Kidney tubule cell (primary cell): ENCODE measurements at places on chromosomes 5 and 9.

- DNase-seq = no peak
Measured at GRCh38 chr9:77892171-77892570, 139.4 kb downstream of the GNAQ start.

DNA sequence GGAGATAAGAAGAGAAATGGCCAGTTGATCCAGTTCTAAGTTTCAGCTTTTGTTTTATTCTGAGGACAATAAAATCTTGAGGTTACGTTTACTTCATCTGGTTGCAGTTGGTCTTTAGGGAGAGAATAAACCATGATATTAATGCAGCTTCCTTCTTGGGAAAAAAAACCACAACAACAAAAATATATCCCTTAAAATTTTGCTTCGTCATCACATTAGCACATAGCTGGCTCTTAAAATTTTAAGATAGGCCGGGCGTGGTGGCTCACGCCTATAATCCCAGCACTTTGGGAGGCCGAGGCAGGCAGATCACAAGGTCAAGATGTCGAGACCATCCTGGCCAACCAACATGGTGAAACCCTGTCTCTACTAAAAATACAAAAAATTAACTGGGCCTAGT is 86.4 kb downstream of the EQTN start:
- no peak for DNase-seq

GRCh38 chr5:35971186-35971877 is 19.9 kb downstream of the UGT3A1 start:
- DNase-seq = peak; percentile 66

- no peak for DNase-seq
Measured at GRCh38 chr5:171743436-171744076, 42.1 kb upstream of the SMIM23 start.

GRCh38 chr5:26894719-26895263 is 143.6 kb downstream of the CDH9 start:
- DNase-seq = peak; percentile 1

- peak; percentile 99 for DNase-seq
Measured at GRCh38 chr9:118643118-118643517, 726.1 kb downstream of the BRINP1 start.

DNA sequence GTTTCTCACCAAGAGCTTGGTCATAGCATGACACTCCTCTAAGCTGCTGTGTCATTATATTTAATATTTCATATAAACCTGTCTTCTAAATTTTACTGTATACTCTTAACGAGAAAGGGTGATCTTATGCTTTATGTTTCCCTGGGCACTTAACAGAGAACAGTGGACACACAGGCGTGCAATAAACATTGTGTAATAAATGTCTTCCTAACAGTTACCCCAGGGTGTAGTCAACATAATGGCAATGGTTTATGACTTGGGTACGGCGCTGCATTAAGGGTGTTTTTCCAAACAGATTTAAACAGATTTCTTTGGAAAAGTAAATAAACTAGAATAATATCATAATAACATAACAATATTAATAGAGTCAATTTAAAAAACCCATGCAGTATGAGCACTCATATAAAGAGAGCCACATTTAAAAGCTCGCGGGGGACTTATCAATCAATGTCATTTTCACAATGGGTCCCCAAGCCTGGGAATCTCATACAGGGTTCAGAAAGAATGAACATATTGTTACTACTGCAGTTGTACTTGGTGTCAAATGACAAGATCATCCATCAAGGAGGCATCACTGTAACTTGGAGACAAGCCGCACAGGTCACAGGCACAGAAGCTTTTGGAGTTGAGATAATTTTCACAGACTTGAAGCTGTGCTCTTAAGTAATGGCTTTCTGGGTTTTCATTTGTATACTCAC is 376.4 kb downstream of the CTNND2 start:
- DNase-seq = no peak

DNA sequence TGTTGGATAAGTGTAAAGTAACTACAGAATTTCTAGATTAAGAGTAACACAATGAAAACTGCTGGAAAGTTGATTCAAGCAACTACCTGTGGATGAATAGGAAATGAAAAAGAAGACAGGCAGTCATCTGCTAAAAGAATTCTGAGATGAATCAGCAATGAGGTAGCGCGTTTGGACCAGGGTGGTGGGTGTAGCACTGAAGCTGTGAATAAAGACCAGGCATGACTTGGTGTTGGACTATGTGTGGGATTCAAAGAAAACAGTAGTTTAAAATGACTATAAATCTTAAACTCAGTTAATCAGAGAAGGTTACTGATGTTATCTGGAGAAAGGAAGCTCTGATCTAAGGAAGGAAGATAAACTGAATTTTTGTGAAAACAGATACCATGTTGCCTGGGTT is 159.8 kb downstream of the FBN2 start:
- DNase-seq = peak; percentile 53

DNA sequence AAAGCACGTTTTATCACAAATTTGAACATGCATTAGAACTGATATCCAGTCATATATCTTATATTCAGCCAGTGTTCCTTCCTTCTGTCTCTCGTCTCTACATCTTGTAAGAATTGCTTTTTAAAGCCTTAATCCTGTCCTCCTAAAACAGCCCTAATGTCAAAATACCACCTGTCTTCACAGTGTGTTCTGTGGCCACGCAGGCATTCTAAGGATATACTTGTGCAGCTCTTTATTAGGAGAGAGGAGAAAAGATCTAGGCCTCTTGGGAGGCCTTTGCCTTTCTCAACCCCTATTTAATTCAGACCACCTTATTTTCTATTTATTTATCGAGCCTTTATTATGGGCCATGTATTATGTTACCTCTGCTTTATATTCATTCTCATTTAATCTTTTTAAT is 78.3 kb downstream of the MAN2A1 start:
- no peak for DNase-seq

DNA sequence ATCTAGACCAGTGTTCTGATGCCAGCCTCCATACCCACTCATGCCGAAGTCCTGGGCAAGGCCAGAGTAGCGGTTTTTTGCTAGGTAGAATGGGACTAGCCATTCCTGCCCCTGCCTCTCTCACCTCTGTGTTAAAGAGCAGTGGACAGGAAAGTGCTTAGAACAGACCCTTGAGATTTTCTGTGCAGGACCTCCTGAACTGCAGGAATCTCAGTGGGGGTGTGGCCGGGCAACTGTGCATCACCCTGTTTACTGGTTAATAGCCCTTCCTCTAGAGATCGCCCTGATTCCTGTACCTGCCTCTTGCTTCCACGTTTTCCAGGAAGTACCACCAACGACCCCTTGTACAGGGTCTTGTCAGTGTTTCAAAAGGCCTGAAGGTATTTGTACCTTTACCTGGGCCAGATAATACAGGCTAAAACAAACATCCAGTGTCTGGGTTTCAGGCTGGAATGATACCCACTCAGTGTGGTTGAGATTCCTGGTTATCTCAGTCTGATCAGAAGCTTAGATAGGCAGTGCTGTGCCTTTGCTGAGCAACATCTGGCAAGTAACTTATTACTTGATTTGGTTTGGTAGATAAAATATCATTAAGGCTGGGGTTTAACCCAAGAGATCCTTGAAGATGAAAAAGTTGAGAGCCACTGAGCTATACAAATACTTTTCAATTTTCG is 65.9 kb downstream of the RGS3 start:
- DNase-seq = no peak

GRCh38 chr9:97983589-97984187 is 547 bp downstream of the ANP32B start:
- peak; percentile 46 for DNase-seq

GRCh38 chr5:53323943-53324642 is 156.3 kb upstream of the FST start:
- DNase-seq = peak; percentile 64

- no peak for DNase-seq
Measured at GRCh38 chr5:1012313-1012841, 3.8 kb downstream of the NKD2 start.

- DNase-seq = peak; percentile 56
Measured at GRCh38 chr9:121889990-121890563, 203.0 kb downstream of the TTLL11 start.

- DNase-seq = peak; percentile 80
Measured at GRCh38 chr5:76256116-76256889, 146.8 kb upstream of the IQGAP2 start.

GRCh38 chr9:109428854-109429253 is 69.3 kb downstream of the PTPN3 start:
- no peak for DNase-seq

GRCh38 chr9:129408535-129409215 is 212.2 kb downstream of the C9orf50 start:
- peak; percentile 40 for DNase-seq

- no peak for DNase-seq
Measured at GRCh38 chr9:9901624-9902023, 711.2 kb downstream of the PTPRD start.

- no peak for DNase-seq
Measured at GRCh38 chr9:109040571-109040970, 27.3 kb upstream of the CTNNAL1 start.

DNA sequence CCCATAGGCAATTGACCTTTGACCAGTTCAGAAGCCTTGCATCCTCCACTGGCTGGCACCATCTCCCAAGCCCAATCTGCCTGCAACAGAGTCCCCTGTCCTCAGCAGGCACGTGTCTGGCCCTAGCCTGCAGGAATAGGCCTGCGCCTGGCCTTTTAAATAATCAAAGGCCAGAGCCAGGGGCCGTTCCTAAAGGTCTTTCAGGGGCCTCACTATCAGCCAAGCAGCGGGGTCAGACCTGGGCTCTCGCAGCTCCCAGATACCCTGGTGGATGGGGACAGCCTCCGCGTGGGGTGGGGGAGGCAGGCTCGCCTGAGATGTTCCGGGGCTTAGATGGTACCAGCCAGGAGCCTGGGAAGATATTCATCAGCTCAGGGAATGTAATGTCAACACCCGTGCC is 32.6 kb downstream of the SLC6A3 start:
- DNase-seq = no peak

- DNase-seq = peak; percentile 45
Measured at GRCh38 chr9:133532937-133533668, 1.4 kb upstream of the ADAMTSL2 start.

DNA sequence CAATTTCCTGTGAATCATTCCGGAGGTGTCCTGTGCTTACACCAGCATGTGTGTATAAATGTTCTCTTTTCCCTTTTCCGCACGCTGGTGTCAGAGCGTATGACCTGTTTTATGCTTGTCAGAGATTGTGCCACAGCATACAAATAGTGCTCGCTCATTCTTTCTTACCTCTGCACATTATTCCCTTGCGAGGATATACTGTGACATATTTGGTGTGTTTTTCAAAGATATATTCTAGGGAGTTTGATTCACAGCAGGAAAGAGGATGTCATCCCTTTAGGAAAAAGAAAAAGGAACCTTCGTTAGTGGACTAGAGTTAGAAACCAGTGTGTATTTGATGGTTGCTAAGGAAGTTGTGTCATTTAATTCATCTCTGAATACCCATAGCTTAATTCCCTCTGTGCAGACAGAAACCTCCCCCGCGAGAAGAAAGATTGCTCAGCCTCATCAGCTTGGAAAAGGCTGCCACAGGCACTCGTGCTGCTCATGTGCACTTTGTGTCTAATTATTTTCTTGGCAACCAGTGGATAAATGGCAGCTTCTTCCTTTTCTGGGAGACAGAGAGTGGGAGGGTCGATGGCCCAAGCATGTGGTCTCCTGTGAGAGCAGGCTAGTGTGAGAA is 14.7 kb upstream of the CCIN start:
- DNase-seq = peak; percentile 81

GRCh38 chr5:111415053-111415452 is 97.3 kb downstream of the STARD4 start:
- no peak for DNase-seq

- peak; percentile 85 for DNase-seq
Measured at GRCh38 chr5:72210888-72211678, 103.8 kb downstream of the MAP1B start.

- no peak for DNase-seq
Measured at GRCh38 chr9:127550751-127551150, 61.3 kb upstream of the STXBP1 start.

- DNase-seq = no peak
Measured at GRCh38 chr5:68381060-68381459, 165.5 kb downstream of the PIK3R1 start.

GRCh38 chr5:6831678-6832671 is 118.7 kb downstream of the TENT4A start:
- DNase-seq = no peak

DNA sequence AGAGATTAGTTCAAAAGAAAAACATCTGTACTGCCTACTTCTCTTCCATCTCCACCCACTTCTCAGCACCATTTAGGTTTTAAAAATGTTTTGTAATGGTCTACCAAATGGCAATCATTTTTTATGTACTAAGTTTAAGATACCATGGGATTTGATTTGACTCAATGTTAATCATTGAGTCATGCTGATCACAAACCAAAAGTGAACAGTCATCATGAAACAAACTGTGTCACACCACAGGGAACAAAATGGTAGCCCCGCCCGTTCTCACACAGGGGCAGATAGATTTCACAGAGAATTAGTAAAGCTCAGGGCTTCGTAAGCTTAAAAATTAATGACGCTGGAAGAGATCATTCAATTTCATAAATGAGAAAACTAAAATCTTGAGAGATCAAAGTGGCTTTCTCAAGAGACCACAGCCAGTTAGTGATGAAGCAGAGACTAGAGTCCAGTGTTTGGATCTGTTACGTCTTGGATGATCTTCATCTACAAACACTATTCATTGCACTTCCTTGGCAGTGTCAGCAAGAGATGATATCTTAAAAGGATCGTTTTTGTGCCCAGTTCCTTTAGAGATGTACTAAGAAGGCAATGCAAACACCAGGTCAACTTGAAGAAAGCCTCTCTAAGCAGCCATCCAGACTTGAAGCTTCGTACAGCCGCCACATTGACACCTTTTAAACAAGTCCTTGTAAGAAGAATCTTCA is 33.9 kb upstream of the TRIO start:
- peak; percentile 79 for DNase-seq

- DNase-seq = peak; percentile 22
Measured at GRCh38 chr9:107239474-107239873, 43.6 kb upstream of the RAD23B start.

DNA sequence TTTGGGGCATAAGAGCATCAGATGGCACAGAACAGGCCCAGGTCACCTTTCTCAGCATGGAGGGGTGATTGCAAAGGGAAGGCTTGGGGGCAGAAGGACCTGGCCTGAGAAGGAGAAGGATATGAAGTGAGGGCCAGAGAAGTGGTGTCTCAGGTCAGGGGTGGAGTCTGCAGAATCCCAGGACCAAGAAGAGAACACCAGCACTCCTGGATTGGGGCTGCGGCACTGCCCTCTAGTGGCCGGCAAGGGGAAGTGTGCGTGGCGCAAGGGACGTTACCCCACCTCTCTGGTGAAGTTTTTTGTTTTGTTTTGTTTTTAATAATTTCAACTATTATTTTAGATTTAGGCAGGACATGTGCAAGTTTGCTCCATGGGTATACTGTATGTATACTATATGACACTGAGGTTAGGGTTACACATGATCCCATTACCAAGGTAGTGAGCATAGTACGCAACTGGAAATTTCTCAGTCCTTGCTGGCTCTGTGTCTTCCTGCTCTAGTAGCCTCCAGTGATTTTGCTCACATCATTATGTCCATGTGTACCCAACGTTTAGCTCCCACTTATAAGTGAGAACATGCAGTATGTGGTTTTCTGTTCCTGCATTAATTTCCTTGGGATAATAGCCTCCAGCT is 1548.6 kb downstream of the EFNA5 start:
- peak; percentile 35 for DNase-seq

GRCh38 chr9:71368157-71368556 is 246.7 kb upstream of the TRPM3 start:
- no peak for DNase-seq

GRCh38 chr5:135466178-135467050 is 14.3 kb upstream of the TIFAB start:
- peak; percentile 68 for DNase-seq
